CD4-positive, alpha-beta T cell treated with Interleukin-15 for 4 hours (primary cell): ENCODE measurements at places on chromosomes 1 and 21.

DNA sequence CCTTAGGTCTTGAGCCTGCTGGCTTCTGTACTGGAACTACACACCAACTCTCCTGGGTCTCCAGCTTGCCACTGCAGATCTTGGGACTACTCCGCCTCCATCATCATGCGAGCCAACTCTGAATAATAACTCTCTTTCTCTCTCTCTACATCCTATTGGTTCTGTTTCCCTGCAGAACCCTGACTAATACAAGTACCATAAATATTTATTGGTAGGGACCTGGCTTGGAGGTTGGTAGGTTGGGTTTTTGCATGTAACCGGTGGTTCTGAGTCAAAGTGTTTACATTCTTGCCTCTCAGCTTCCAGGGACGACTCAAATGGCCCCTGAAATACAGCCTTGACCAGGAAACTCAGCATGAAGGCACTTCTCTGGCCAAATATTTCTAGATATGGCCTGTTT is 110.4 kb downstream of the KCND3 start:
- no peak for DNase-seq

DNA sequence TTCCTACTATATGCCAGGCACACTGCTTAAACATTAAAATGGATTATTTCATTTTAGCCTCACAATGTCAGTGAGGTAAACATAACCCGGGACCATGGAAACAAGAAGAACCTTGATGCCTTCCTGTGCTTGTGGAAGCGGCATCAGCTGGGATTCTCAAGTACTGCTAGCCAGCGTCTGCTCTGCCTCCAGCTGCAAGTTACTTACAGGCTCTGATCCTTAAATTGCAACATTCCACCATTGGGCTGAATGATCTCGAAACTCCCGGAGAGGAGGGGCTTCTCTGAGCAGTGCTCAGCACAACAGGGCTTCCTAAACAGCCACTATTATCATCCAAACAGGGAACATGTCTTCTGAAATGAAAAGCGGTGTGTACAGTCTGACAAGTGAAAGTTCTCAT is 6.7 kb upstream of the MAN1C1 start:
- DNase-seq, result no peak

DNA sequence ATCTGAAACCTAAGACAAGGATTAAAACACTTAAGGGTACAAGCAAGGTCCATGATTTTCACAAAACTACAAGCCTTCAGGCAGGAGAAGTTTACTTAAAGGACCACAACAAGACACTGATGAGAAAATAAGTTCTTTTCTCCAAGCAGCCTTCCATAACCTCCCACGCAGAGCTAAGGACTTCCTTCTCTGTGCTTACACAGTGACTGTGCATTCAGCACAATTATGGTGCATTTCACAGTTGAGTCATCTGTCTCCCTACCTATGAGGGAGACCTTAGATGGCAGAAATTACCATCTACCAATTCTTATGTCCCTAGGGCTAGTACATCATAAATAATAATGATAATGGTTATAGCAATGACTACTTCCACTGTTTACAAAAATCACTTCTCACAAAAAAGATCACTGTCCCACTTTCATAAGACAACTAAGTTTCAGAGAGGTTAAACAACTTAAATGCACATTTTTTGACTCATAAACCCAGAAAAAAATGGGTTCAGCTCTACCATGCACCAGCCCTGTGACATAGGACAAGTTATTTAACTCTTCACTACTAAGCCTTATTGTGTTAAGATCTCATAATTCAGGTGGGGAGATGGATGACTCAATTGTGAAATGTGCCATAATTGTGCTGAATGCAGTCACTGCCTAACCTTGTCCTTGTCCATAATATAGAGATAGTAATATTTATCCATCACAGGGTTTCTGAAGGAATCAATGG is 45.3 kb downstream of the TARBP1 start:
- DNase-seq, result no peak

DNA sequence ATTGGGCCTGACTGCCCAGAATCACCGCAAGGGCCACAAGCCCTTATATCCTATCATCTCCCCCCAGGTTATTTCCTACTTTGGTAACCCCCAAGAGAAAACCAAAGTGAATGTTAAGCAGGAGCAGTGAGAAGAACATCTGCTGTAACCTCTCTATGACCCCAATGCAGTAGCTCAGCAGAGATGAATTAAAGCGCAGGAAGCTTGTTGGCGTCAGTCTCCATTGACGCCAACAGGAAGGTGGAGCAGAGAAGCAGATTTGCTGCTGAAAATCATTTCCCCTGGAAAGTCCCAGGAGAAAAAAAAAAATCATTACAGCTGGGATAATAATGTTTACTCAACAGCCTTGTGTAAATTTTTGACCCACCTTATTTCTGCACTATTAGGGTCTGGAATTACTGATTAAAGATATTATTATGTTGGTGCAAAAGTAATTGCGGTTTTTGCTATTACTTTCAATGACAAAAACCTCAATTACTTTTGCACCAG is 33.2 kb upstream of the FAM163A start:
- peak; percentile 12 for DNase-seq

DNA sequence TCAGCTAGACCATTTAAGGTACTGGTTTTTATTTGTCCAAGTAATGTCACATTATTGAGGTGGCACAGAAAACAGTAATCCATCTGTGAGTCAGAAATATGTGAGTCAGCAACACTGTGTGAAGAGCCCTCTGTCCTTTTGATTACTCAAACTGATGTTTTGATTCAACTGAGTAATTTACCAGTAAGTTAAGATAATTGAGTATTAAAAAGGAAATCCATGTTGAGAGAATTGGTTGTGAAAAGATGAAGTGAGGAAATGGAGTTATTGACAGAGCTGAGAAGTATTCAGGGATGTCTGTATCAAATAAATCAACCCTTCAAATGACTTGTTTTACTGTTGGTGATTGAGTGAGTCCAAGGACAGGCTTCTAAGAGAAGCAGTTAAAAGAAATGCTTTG is 302.7 kb upstream of the SGIP1 start:
- no peak for DNase-seq

GRCh38 chr1:231757101-231757404 is 130.5 kb downstream of the DISC1 start:
- no peak for DNase-seq

GRCh38 chr1:41174170-41174569 is 67.9 kb downstream of the SCMH1 start:
- DNase-seq, result no peak

GRCh38 chr1:243758647-243759046 is 91.4 kb downstream of the AKT3 start:
- DNase-seq, result no peak

DNA sequence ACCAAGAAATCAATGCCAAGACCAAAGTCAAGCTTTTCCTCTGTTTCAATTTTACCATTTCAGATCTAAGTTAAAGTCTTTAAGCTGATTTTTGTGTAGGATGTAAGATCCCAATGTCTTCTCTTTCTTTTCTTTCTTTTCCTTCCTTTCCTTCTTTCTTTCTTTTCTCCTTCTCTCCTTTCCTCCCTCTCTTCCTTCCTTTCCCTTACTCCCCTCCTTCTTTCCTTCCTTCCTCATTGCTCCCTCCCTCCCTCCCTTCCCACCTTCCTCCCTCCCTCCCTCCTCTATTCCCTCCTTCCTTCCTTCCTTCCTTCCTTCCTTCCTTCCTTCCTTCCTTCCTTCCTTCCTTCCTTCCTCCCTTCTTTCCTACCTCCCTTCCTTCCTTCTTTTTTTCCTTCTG is 197.5 kb downstream of the KCNT2 start:
- DNase-seq, result no peak

DNA sequence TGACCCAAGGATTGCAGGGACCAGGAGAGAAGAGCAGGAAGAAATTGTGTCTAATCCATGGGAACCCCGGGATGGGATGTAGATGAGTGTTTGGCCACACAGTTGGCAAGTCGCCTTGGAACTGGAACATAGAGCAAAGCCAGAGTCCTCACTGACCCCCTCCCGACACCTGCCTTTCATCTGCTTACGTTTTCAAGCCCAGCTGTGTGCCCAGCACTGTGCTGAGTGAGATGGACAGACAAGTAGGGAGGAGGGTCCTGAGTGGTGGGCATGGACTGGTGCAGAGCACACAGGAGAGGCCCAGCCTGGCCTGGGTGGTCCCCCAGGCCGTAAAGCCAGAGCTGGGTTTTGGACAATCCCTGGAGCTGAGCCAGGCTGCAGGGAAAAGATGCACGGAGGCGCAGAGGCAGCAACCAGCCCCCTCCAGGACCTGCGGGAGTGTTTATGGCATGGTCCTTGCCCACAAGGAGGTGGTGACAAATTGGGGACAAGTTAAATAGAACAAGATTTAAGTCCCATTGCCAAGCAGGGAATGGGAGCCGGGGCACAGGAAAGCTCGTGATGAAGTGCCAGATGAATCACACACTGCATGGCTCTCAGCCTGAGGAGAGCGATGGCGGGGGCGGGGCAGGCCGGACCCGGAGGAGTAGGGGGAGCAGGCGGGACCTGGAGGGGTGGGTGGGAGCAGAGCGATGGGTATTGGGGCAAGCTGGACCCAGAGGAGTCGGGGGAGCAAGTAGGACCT is 157.8 kb upstream of the VAMP3 start:
- no peak for DNase-seq
